ENCODE measurements at places on chromosomes 2 and 18. TPM values are rescaled to one million over a fixed set of nuclear protein-coding genes. Genes with fewer than 3 reads are reported as not detected.

DNA sequence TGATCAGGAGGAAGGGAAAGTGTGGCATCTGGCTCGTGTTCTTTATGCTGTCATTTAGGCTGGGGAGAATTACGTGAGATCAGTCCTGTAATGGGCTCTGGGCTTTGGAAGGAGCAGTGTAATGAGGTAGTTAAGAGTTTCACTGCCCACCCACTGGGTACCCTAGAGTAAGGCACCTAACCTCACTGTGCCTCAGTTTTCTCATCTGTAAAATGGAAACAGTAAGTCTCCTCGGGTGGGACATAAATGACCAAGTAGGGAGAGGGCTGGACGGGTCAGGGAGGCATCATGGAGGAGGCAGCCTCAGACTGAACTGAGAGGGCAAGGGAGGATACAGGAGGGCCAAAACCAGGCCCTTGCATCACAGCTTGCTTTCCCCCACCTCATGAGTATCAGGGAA is 97.3 kb upstream of the MCFD2 start:
- peaks cover 21% of the 10 kb centered on the region for H3K36me3 ChIP-seq
- no peak for DNase-seq
- no peaks in the 10 kb centered on the region for H3K27me3 ChIP-seq
- H3K27ac ChIP-seq: no peak overlapping the region
- no peak overlapping the region for H3K4me3 ChIP-seq
- H3K4me1 ChIP-seq: no peaks in the 10 kb centered on the region

Gene ASB3
- total RNA-seq: 23.1 TPM

Gene MYO5B
- 9.3 TPM for total RNA-seq

Gene DQX1
- total RNA-seq: 1.6 TPM

DNA sequence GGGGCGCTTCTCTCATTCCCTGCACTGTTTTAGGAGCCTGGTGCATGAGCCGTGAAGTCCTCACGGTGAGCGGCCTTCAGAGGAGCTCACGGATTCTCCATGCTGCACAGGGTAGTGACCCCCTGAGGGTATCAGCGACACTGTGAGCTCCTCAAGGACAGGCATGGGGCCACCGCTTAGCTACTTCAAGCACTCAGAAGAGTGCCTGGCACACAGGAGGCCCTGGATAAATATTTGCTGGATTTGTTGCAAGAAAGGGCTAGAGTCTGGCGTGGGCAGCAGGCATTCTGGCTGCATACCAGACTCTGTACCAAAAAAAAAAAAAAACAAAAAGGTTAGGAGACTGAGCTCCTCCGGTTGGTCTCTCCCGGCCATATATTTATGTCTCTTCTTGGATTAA is 5.7 kb upstream of the MBP start:
- H3K27me3 ChIP-seq: peaks cover 2% of the 10 kb centered on the region
- DNase-seq: no peak
- no peak overlapping the region for H3K27ac ChIP-seq
- peaks cover 14% of the 10 kb centered on the region for H3K36me3 ChIP-seq

GRCh38 chr2:45622336-45623075 is 11.4 kb upstream of the SRBD1 start:
- no peak overlapping the region for H3K27ac ChIP-seq
- no peaks in the 10 kb centered on the region for H3K36me3 ChIP-seq
- no peaks in the 10 kb centered on the region for H3K27me3 ChIP-seq
- H3K4me3 ChIP-seq: no peak overlapping the region
- no peak for DNase-seq

DNA sequence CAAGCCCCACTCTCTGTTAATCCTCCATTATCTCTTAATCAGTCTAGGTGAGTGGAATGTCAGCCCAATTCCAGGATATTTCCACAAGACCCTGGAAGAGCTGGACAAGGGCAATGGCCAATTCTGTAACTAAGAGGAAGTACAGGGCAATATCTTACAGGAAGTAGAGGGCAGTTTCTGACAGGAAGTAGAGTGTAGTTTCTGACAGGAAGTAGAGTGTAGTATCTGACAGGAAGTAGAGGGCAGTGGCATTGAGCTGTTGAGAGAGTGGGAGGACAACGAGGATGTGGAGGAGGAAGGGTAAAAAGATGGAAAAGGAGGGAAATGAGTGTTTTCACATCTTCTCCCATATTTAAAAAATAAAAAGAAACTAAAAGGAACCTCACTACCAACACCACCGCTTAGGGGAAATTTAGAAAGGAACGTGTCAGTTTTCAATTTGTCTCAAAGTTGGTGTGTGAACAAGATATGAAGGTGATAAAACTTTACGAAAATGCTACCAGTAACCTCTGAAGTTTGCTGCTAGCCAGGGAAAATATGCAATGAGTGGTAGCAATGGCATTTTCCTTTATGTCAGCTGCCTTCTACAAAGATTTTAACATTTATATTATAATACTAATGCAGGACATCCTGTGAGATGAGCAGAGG is 430.9 kb upstream of the HNRNPA3 start:
- no peaks in the 10 kb centered on the region for H3K27me3 ChIP-seq
- no peaks in the 10 kb centered on the region for H3K36me3 ChIP-seq
- H3K27ac ChIP-seq: no peak overlapping the region
- DNase-seq: no peak

Gene OTOS
- total RNA-seq: not detected

Gene CHRNG
- total RNA-seq: not detected

Gene ID2
- total RNA-seq: 48.0 TPM

Gene SCRN3
- 9.9 TPM for total RNA-seq

Gene ANKRD62
- not detected for total RNA-seq

GRCh38 chr2:109532728-109533076 is 81.1 kb downstream of the SEPTIN10 start:
- H3K4me3 ChIP-seq: no peak overlapping the region
- H3K27me3 ChIP-seq: no peaks in the 10 kb centered on the region
- H3K36me3 ChIP-seq: peaks cover 9% of the 10 kb centered on the region
- H3K27ac ChIP-seq: no peak overlapping the region
- no peaks in the 10 kb centered on the region for H3K4me1 ChIP-seq

Data from H9 (cell line).